ENCODE measurements at places on chromosomes 5 and 9.

GRCh38 chr5:41983284-41983683 is 58.2 kb downstream of the FBXO4 start:
- ATAC-seq: no peak

DNA sequence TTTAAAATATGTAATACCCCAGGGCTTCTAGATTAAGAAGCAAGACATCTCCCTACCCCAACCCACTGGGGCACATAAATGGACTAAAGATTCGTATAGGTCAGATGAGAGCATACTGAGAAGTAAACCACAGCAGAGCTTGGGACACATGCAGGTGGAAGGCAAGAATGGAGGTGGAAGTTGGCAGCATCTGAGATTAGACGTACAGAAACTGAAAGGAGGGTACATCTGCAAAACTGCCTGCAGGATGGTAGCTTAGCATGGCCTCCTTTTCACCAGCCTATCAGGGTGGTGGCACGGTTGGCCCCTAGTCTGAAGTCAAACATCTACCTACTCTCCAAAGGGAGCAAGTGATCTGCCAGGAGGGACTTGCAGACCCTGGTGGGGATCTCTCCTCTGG is 181.8 kb downstream of the TSSK1B start:
- no peak for ATAC-seq

DNA sequence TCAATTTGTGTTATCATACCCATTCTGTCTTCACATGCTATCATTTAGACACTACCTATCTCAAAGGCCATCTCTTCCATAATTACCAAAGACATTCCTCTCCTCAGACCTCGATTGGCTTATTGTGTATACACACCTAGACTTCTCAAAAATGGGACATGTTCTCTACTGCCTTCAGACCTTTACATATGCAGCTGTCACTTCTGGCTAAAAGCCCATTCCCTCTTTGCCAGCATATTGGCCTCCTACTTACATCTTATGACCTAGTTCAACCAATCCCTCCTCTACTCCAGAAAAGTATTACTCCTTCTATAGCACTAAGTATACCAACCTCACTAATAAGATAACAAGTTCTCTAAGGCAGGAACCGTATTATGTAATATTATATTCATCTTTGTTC is 84.4 kb downstream of the RAPGEF6 start:
- no peak for ATAC-seq

GRCh38 chr9:35341585-35341984 is 148.3 kb upstream of the RUSC2 start:
- no peak for ATAC-seq

- peak; percentile 70 for ATAC-seq
Measured at GRCh38 chr5:134026521-134027287, 21.9 kb upstream of the VDAC1 start.

GRCh38 chr5:115735108-115735998 is 81.1 kb downstream of the CDO1 start:
- ATAC-seq: no peak

DNA sequence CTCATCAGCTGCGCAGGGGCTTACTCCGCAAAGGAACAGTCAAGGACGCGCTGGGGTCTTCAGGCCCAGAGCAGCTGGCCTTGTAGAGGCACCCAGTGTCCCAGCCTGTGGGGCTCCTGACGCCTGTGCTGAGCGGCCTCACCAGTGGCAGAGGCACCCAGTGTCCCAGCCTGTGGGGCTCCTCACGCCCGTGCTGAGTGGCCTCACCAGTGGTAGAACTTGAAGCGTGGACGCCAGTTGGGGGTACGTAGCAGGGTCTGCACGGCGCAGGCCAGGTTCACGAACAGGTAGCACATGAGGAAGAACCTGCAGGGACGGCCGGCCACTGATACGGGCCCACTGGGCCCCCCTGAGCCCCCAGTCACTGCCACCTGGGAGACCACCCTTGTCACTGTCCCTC is 35.9 kb downstream of the SLC12A7 start:
- no peak for ATAC-seq

GRCh38 chr9:78213712-78214111 is 22.2 kb upstream of the CEP78 start:
- ATAC-seq: no peak

- no peak for ATAC-seq
Measured at GRCh38 chr5:133030343-133031005, 4.1 kb upstream of the ZCCHC10 start.

GRCh38 chr5:132471151-132471907 is 19.2 kb downstream of the IRF1 start:
- no peak for ATAC-seq

DNA sequence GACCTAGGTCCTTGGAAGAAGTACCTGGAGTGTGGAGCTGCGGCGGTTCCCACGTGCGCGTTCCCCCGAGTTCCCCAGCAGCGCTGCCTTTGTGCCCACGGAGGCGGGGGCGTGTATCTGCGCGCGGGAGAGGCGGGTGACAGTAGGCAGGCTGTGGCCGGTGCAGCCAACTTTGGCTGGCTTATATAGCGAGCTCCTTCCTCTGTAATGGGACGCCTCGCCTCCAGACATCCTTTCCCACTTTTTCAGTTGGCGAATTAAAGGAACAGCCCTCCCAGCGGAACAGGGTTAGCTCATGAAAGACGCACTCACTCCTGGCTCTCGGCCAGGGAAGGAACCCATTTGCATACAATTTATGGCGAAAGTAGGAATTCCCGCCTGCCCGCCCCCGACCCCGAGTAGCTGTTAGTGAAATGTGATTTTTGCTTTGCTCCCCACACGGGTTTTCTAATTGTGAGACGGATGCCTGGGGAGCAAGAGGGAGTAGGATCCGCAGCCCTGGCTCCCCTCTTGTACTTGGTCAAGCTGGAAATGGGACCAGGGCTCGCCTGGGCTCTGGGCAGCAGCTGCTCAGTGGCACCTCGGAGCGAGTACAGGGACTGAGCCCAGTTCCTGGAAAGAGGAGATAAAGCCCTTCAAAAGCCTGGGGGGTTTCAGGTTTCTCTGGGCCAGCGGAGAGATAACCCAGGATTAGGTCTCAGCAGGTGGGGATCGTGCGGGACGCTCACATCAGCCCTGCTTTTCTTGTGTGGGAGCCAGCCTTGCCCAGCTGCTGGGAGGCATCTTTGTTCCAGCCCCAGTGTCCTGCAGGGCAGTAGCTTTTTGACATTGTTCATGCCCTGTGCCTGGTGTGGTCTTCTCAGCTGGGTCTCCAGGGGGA is at the start of gene TNC:
Gene TNC, minus strand, starts transcription at position 159 of the 880 bp plus-strand sequence. CDS start 27,139 bp downstream, outside the sequence.
- no peak for ATAC-seq

- no peak for ATAC-seq
Measured at GRCh38 chr9:76545191-76545590, 86.2 kb downstream of the GCNT1 start.

- ATAC-seq: no peak
Measured at GRCh38 chr5:81134566-81134965, 98.6 kb upstream of the CKMT2 start.

- ATAC-seq: no peak
Measured at GRCh38 chr9:130682421-130683121, 11.0 kb upstream of the EXOSC2 start.

DNA sequence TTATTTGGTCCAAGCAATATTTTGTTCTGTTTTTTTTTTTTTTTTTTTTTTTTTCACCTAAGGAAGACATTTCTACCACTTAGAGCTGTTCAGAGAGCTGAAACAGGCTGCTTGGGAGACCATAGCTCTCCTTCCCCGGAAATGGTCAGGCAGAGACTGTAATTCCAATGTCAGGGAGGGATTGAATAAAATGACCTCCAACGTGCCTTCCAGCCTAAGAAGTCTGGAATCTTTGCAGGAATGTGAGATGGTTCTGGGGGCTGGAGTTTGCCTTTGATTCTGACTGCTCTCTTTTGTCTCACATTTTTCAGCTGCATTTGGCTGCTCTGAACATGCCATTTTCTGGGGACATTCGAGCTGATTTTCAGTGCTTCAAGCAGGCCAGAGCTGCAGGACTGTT is 38.3 kb upstream of the TGFBR1 start:
- no peak for ATAC-seq

GRCh38 chr5:73061593-73061992 is 58.8 kb upstream of the TMEM171 start:
- ATAC-seq: no peak

DNA sequence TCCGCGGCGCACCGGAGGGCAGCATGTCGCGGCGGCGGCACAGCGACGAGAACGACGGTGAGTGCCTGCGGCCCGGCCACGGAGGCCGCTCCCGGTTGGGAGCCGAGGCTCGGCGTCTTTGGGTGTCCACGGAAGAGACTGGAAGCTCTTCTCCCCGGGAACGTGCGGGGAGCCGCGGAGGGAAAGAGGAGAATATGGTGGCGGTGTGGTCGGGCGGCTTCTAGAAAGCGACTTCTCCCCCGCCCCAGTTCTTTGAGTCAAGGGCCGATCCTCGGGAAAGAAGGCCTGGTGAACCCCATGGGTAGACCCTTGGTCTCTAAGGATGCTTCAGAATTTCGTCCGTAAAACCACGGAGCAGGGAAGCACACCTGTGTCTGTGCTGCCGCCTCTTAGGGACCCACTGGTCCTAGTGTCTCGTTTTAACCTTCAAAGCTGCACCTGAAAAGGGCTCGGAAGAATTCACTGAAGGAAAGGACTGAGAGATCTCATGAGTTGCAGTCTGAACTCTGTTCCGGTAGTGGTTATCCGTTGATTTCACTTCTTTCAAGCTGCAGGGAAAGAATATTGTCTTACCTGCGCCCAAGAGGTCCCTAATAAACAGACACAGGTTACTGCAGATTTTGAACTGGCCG is 354 bp downstream of the NCBP1 start:
- ATAC-seq: no peak

DNA sequence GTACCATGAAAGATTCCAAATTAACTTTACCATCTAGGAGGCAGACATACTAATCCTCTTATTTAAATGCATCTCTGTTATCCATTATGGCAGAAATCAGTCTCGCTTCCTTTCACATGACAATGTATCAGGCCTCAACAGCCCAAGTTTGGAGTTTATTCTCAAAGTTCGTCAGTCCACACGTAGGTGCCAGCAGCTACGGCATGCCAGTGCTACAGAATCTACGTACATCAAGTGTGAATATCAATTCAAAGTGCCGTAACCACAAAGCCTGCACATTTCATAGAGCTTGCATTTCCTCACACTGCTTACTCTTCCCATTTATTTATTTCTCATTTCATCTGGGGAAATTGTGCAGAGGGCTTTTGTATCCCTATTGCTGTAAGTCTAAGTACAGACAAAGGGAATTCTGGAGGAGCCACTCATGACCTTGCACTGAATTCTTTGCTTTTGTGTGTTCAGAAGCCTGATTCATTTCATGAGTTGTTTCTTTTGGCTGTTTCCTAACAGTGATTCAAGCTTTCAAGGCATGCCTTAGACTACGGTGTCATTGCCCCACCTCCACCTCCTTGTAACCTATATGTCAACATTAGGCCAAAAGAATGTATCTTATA is 10.0 kb downstream of the ENC1 start:
- ATAC-seq: no peak

DNA sequence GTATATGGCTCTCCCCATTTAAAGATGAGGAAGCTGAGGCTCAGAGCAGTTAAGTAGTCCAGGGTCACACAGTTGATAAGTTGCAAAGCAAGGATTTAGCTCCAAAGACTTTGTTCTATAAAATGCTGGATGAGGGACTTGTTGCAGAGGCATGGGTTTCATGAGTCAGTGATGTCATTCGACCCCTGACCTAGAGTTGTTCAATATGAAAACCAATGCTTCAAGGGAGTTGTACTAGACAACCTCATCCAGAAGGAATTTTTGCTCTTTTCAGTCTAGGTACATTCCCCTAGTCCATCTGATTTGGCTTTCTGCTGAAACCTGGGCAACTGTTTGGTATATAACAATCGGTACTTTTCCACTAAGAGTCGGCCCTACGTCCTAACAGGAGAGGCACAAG is 550.4 kb downstream of the EBF1 start:
- ATAC-seq: no peak

- no peak for ATAC-seq
Measured at GRCh38 chr5:167767795-167768194, 523.6 kb upstream of the WWC1 start.

GRCh38 chr9:78064075-78064474 is 32.5 kb upstream of the GNAQ start:
- no peak for ATAC-seq

DNA sequence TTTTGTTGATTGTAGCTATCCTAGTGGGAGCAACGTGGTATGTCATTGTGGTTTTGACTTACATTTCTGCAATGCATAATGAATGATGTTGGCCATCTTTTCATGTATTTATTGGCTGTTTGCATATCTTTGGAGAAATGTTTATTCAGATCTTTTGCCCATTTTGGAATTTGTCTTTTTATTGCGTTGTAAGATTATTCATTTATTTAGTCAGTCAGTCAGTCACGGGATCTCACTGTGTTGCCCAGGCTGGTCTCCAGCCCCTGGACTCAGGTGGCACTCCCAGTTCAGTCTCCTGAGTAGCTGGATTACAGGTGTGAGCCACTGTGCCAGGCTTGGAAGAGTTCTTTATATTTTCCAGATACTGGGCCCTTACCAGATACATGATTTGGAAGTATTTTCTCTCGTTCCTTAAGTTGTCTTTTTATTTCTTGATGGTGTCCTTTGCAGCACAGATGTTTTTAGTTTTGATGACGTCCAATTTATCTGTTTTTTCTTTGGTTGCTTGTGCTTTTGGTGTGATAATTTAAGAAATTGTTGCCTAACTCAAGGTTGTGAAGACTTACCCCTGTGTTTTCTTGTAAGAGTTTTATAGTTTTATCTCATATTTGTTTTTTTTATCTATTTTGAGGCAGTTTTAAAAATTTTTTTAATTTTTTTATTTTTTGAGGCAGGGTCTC is 67.1 kb downstream of the EHMT1 start:
- ATAC-seq: no peak

DNA sequence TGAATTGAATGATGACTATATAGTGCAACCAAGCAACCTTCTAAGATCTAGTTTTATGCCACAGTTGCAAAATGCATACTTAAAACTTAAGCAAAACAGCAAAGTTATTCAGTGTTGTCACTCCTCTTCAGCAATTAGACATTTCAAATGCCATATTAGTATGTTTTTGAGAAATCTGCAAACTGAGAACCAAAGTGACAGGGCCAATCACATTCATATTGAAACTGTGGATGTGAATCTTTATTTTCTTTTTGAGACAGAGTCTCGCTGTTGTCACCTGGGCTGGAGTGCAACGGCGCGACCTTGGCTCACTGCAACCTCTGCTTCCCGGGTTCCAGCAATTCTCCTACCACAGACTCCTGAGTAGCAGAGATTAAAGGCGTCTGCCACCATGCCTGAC is 249.2 kb upstream of the EFNA5 start:
- ATAC-seq: no peak

DNA sequence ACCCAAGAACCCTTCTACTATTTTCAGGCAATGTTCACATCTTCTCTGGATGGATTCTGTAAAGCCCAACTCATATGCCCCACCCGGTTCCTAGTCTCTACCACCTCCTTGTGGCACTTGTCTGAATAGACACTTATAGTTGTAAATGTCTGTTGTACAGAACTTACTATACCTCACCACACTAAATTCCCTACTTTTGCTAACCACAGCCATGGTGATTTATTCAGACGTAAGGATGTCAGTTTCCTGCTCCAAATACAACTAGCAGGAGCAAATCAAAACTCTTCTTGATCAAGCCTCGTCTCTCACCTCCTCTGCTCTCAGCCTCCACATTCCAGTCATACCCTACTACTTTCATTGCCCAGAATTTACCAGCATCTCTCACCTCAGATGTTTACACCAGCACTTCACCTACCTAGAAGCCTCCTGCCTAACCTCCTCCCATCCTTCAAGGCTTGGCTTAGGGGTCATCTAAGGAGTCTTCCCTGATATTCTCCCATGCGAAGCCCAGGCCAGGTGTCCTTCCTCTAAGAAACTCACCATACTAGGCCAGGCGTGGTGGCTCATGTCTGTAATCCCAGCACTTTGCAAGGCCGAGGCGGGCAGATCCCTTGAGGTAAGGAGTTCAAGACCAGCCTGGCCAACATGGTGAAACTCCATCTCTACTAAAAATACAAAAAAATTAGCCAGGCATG is 75.5 kb downstream of the MAPKAP1 start:
- no peak for ATAC-seq

- peak; percentile 6 for ATAC-seq
Measured at GRCh38 chr5:177312649-177313181, 1.0 kb upstream of the MXD3 start.

Data from stimulated activated memory B cell treated with anti-CD40 and anti-IgM and Interleukin-4, amounts not matched to agents 10 μg/mL and 1 μg/mL and 100 μg/mL, for 72 hours (primary cell).